Forelimb muscle (tissue), 1 donor: ENCODE measurements at places on chromosomes 7 and 10. TPM values are rescaled to one million over a fixed set of nuclear protein-coding genes. Genes with fewer than 3 reads are reported as not detected.

The CARD11 gene
- 0.67 TPM for polyA plus RNA-seq

The INPP5A gene
- 51.2 TPM for polyA plus RNA-seq

The GPR37 gene
- polyA plus RNA-seq = 17.8 TPM

The MRPL32 gene
- polyA plus RNA-seq = 43.9 TPM
